Activated CD4-positive, alpha-beta memory T cell treated with anti-CD3 and anti-CD28 coated beads, Interleukin-2, amount 10 ng/mL, durations not matched to agents 7 days and 5 days (primary cell): ENCODE measurements at places on chromosomes 1 and 21. TPM values are rescaled to one million over a fixed set of nuclear protein-coding genes. Genes with fewer than 3 reads are reported as not detected.

MROH9 gene
- total RNA-seq = not detected

SIM2 gene
- total RNA-seq = 0.68 TPM

NBPF4 gene
- total RNA-seq = not detected

CSMD2 gene
- total RNA-seq = not detected

IBA57 gene
- total RNA-seq = 5.2 TPM

TRIM67 gene
- total RNA-seq = not detected

TCP10L gene
- total RNA-seq = 0.95 TPM

MYCL gene
- 0.18 TPM for total RNA-seq

MTMR11 gene
- total RNA-seq = 19.2 TPM

DNA sequence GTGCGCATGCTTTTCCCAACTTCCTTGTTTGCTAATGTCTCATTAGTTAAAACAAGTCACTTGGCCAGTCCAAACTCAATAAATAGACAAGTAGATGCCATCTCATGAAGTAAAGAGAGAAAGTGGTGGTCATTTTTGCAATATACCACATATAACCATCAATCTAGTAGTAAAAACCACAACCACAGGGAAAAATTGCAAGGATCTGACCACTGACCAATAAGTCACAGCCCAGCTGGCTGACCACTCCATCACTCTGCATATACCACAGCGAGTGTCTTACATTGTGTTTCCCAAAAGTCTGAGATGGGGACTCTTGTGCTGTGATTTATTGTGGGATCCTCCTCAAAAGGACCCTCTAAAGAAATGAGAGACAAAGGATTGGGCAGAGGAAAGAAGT is 76.0 kb downstream of the FH start:
- no peaks in the 10 kb centered on the region for H3K27me3 ChIP-seq
- no peak overlapping the region for H3K4me3 ChIP-seq
- no peak overlapping the region for H3K27ac ChIP-seq
- H3K4me1 ChIP-seq = no peaks in the 10 kb centered on the region
- no peaks in the 10 kb centered on the region for H3K36me3 ChIP-seq

DNA sequence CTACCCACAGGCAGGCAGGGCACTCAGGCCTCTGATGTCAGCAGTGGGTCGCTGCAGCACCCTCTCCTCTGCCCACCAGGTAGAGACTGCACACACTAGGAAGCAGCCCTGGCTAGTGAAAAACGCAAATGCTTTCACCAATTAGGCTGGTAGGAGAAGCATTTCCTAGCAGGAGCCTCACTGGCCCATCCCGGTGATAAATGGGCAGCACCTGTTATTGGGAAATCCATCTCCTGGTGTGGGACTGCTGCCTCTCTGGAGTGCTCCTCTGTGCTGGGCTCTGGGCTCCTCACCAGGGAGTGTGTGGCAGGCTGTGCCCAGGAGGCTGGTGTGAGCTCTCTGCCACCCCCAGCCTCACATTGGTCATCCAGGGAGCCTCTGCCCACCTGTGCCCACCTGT is 28.6 kb downstream of the LRP8 start:
- peaks cover 28% of the 10 kb centered on the region for H3K4me1 ChIP-seq
- H3K36me3 ChIP-seq = peaks cover 9% of the 10 kb centered on the region
- H3K27me3 ChIP-seq = no peaks in the 10 kb centered on the region
- H3K27ac ChIP-seq = no peak overlapping the region

DNA sequence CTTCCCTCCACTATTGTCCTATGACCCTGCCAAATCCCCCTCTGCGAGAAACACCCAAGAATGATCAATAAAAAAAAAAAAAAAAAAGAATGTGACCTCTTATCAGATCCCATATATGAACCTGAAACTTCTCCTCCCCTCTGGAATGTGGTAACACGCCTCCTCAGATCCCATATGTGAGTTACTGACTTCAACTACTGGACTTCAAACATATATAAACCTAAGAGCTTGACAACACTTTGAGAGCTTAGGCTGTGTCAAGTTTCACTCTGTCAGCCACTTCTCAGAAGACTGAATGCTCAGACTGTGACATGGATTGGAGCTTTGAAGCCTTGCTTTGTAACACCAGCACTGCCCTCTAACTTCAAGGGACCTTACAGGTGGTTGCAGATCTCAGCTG is 148.4 kb downstream of the COP1 start:
- no peak overlapping the region for H3K27ac ChIP-seq
- H3K4me3 ChIP-seq = no peak overlapping the region
- no peaks in the 10 kb centered on the region for H3K27me3 ChIP-seq
- H3K4me1 ChIP-seq = no peaks in the 10 kb centered on the region

GRCh38 chr1:1915911-1916840 is 1.1 kb downstream of the CALML6 start:
- H3K27me3 ChIP-seq = peaks cover 3% of the 10 kb centered on the region
- H3K4me1 ChIP-seq = peaks cover 4% of the 10 kb centered on the region
- no peaks in the 10 kb centered on the region for H3K36me3 ChIP-seq
- no peak overlapping the region for H3K4me3 ChIP-seq
- no peak for DNase-seq
- no peak overlapping the region for H3K27ac ChIP-seq

- no peaks in the 10 kb centered on the region for H3K36me3 ChIP-seq
- no peak for DNase-seq
- peaks cover 46% of the 10 kb centered on the region for H3K27me3 ChIP-seq
- no peak overlapping the region for H3K4me3 ChIP-seq
- peaks cover 24% of the 10 kb centered on the region for H3K4me1 ChIP-seq
These were observed 4.5 kb upstream of the HES4 start for GRCh38 chr1:1004420-1004779.

GRCh38 chr1:18211764-18212163 is 104.2 kb downstream of the IGSF21 start:
- no peak overlapping the region for H3K4me3 ChIP-seq
- H3K36me3 ChIP-seq = no peaks in the 10 kb centered on the region
- H3K27me3 ChIP-seq = no peaks in the 10 kb centered on the region
- no peaks in the 10 kb centered on the region for H3K4me1 ChIP-seq
- H3K27ac ChIP-seq = no peak overlapping the region
- DNase-seq = no peak

DNA sequence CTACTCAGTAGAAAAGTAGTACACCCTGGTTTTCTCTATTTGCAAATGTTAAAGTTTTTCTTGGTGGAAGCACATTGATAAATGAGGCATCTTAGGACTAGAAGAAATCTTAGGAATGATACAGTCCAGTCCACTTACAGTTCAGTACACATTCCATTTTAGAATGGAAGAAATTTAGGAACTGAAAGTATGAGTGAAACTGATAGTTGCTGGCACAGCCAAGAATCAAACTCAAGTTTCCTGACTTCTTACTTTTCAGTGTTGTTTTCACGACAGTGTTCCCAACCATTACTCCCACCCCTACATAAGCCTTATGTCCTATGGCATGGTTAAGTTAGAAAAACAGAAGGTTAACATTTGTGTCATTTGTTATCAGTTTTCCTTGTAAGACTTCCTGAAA is 258.5 kb downstream of the BACH1 start:
- no peak overlapping the region for H3K27ac ChIP-seq
- H3K27me3 ChIP-seq = no peaks in the 10 kb centered on the region
- no peak overlapping the region for H3K4me3 ChIP-seq
- no peaks in the 10 kb centered on the region for H3K36me3 ChIP-seq
- no peak for DNase-seq

DNA sequence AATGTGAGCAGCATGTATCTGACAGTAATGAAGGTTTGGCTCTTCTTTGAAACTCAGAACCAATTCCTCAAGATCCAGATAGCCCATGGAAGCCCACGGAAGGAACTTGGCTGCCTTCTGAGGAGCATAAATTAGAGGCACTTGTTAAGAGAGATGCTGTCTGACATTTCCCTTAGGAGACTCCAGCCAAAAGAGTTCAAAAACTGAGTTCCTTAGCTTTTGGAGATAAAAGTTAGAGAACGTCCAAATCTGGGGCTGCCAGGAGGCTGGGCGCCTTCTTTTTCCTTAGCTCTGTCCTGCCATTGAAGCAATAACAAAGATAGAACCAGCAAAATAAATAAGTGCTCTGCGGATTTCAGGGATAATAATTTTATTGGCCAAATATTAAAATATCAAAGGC is 439.6 kb upstream of the USP24 start:
- H3K36me3 ChIP-seq = no peaks in the 10 kb centered on the region
- no peak overlapping the region for H3K4me3 ChIP-seq
- no peak for DNase-seq
- no peak overlapping the region for H3K27ac ChIP-seq
- H3K27me3 ChIP-seq = no peaks in the 10 kb centered on the region
- H3K4me1 ChIP-seq = no peaks in the 10 kb centered on the region

DNA sequence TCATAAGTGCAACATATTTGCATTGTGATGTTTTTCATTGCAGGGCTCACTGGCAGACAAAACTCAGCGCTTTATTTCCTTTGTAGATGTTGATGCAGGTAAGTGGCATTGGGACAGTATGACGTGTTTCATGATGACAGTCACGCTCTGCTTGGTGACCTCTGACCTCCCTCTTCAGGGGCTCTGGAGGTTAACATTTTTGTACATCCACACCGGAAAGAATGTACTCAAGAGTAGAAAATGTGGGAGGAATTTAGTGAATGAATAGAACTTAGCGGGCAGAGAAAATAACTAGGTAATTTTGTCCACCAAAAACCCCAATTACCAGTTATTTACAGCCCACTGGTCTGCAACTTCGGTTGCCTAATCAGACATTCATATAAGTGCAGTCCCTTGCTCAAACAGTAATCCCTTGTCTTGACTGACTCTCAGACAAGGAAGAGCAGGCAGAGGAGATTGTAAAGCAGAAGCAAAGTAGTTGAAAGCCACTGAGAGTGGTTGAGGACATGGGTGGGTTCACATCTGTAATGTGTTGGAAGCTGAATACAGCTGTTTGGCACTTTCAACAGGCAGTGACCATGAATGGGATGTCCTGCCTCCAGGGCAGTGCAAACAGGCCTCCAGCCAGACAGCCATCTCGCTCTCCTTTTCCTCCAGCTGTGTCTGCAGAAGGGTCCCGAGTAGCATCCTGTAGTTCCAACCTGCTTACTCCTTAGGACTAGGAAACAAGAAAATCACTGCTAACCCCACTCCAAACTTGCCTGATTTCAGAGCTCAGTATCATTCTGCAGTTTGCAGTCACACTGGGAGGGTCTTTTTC is 188.9 kb downstream of the NRIP1 start:
- no peak overlapping the region for H3K4me3 ChIP-seq
- DNase-seq = no peak
- H3K36me3 ChIP-seq = no peaks in the 10 kb centered on the region
- H3K4me1 ChIP-seq = peaks cover 12% of the 10 kb centered on the region

DNA sequence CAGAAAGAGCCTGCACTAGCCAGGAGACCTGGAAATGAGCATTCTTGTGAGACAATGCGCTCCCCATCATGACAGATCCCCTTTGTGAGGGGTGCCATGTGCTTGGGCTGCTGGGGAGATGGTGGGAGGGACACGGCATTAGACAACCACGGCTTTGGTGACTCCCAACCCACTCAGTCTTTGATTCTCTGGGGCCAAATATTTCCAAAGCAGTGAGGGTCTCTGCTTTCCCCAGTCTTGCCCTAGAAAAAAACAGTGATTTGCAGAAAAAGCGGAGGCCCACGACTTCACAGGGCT is 10.2 kb downstream of the SLC45A3 start:
- no peak for DNase-seq
- H3K36me3 ChIP-seq = no peaks in the 10 kb centered on the region
- H3K4me3 ChIP-seq = no peak overlapping the region

DNA sequence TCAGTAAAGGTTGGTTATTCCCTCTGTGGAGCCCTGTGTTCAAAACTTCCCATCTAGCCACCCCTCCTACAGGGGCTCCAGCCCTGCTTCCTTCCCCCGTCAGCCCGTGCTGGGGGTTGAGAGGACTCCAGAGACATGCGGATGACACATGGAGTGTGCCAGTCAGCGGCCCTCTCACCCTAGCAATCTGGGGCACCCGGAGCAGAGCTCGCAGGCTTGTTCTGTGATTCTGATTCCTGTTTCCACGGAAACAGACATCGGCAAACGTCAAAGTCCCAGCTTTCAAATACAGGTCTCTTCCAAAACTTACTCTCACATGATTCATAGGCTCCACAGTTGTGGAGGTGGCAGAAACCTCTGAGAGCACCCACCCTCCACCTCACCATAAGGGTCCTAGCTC is 9.8 kb upstream of the SSBP3 start:
- H3K4me3 ChIP-seq = no peak overlapping the region
- no peak overlapping the region for H3K27ac ChIP-seq
- peaks cover 14% of the 10 kb centered on the region for H3K27me3 ChIP-seq
- no peak for DNase-seq
- peaks cover 2% of the 10 kb centered on the region for H3K36me3 ChIP-seq
- H3K4me1 ChIP-seq = peaks cover 24% of the 10 kb centered on the region

GRCh38 chr21:16194095-16194787 is 464.5 kb downstream of the USP25 start:
- H3K4me3 ChIP-seq = no peak overlapping the region
- peaks cover 6% of the 10 kb centered on the region for H3K27me3 ChIP-seq
- H3K36me3 ChIP-seq = no peaks in the 10 kb centered on the region
- no peaks in the 10 kb centered on the region for H3K4me1 ChIP-seq
- no peak overlapping the region for H3K27ac ChIP-seq

DNA sequence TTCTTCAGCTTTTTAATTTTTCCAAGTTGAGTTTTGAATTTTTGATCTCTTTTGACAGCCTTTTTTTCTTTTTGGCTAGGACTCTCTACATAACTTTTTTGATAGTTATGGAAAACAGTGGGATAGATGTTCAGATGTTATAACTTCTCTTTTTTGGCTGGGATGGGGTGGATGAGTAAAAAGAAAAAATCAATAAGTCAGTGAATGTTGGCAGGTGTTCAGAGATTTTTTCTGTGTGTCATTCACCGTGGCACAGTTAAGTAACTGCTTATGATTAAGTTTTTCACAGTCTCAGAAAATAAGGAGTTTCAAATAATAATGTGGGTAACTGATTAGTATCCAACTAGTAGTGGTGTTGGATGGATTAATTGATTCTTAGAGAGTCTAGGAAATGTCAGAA is 24.0 kb downstream of the HS2ST1 start:
- no peaks in the 10 kb centered on the region for H3K4me1 ChIP-seq
- DNase-seq = no peak
- no peaks in the 10 kb centered on the region for H3K27me3 ChIP-seq
- H3K27ac ChIP-seq = no peak overlapping the region
- H3K36me3 ChIP-seq = no peaks in the 10 kb centered on the region
- no peak overlapping the region for H3K4me3 ChIP-seq

GRCh38 chr21:26554365-26554764 is 18.7 kb downstream of the CYYR1 start:
- DNase-seq = no peak
- no peaks in the 10 kb centered on the region for H3K36me3 ChIP-seq
- no peak overlapping the region for H3K4me3 ChIP-seq
- no peak overlapping the region for H3K27ac ChIP-seq
- H3K4me1 ChIP-seq = no peaks in the 10 kb centered on the region
